Mammary epithelial cell (primary cell): ENCODE measurements at places on chromosomes 4 and X. TPM values are rescaled to one million over a fixed set of nuclear protein-coding genes. Genes with fewer than 3 reads are reported as not detected.

DNA sequence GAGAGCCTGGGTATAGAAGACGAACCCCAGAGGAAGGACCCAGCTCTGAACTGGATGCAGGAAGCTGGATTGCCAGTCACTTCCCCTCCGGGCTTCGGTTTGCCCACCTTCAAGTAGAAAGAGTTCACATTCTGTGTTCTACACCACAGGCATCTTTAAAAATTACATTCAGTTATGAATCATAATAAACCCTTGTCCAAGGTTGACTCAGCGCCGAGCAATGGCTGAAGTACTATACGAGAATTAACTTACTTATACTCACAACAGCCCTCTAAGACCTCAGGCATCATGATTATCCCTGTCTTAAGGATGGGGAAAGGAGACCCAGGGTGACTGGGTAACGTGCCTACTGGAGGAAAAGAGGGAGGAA is 72.5 kb downstream of the EVC2 start:
- DNase-seq = peak; percentile 87

GRCh38 chrX:149641835-149642234 is 10.2 kb upstream of the TMEM185A start:
- no peak for DNase-seq

DNA sequence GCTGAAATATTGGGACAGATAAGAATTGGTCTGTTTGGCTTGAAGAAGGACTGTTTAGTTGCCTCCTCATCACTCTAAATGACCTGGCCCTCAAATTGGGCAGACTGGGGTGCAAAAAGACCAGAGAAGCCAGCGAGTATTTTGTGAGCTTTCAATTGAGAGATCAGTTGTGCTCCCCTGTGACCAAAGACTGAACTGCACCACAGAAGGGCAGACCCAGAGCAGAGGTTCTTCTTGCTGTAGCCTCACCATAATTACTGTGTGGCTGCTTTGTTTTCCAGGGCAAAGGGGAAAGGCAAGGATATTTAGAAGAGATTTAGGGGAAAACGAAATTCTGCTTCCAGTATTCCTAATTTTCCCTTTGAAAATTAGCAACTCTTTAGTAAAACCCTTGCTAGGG is 104.0 kb upstream of the MBNL3 start:
- DNase-seq = no peak

DNA sequence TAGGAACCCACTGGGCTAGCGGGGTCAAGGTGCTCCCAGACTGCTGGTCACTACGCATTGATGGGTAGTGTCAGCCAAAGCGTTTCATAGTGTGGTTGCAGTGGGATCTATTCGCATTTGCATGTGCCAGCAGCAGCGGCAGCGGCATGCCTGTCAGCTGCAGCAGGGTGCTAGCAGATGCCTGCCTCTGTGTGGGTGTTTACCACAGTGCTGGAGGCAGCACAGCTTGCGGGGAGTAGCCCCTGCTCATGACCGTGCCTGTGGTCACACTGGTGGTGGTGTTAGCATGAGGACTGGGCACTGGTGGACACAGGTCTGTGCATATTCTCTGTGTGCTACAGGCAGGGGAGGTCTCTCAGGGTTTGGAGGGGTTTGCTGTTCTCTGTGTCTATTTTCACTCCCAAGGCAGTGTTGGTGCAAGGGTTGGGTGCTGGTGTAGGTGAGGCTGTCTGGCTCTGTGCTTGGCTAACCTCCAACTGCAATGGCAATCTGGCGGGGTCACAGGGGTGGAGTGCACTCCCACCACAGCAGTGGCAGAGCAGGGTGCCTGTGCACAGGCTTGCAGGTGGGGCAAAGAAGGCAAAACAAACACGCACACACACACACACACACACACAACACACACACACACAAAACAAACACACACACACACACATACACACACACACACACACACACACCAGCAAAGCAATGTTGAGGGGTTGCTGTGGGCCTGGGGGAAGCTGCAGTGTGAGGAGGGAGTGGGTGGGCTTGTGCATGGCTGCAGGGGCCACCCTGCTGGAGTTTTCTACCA is 184.4 kb downstream of the GLUD2 start:
- no peak for DNase-seq

GRCh38 chrX:71214604-71215337 is 8.3 kb upstream of the GJB1 start:
- no peak for DNase-seq

DNA sequence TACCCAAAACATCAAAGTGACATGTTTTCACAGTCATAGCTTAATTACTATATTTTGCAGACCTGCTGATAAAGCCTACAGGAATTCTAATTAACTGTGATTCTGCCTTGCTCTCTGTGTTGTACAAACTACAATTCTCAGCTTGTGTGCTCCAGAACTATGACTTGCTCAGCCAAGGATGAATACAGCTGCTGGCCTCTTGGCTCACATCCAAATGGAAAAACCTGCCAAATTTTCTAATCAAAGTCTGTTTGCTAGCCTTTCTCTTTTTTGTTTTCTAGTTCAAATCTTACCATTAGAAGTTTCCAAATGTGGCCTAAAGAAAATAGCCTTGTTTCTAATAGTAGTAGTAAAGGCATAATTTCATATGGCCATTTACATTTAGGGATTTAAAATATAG is 1176.8 kb downstream of the FAM133A start:
- DNase-seq = no peak

DNA sequence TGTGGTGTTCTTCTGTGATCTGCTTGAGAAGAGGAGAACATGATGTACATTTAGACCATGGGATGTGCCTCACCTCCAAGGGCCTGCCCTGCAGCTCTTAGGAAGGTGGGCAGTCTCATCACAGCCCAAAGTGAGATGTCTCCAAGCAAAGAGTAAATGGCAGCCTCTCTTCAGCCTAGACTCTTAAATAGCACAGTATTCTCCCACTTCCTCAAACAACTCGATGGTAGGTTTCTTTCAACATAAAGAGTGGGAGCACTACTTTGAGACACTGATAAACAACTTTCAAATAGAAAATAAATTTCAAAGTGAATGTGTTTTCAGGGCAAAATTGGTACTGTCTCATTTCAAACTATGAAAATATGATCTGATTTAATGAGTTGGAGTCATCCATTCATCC is 35.2 kb downstream of the EDNRA start:
- no peak for DNase-seq

GRCh38 chrX:44705817-44706551 is 137.8 kb upstream of the DUSP21 start:
- DNase-seq = no peak

GRCh38 chrX:139324756-139325155 is 205.8 kb upstream of the F9 start:
- DNase-seq = no peak

GRCh38 chr4:94447754-94448411 is 3.9 kb upstream of the PDLIM5 start:
- DNase-seq = peak; percentile 58

- no peak for DNase-seq
Observed at GRCh38 chr4:163384926-163385325, 41.2 kb downstream of the NPY5R start.

Gene MGARP
- 2.3 and 4.7 TPM in 2 replicates for total RNA-seq

Gene DRD5
- total RNA-seq = not detected

Gene GRIPAP1
- 16.5 TPM for total RNA-seq

Gene HHIP
- total RNA-seq = 0.17 TPM

Gene RTL3
- total RNA-seq = not detected
